ENCODE measurements at places on chromosomes 3 and 15.

DNA sequence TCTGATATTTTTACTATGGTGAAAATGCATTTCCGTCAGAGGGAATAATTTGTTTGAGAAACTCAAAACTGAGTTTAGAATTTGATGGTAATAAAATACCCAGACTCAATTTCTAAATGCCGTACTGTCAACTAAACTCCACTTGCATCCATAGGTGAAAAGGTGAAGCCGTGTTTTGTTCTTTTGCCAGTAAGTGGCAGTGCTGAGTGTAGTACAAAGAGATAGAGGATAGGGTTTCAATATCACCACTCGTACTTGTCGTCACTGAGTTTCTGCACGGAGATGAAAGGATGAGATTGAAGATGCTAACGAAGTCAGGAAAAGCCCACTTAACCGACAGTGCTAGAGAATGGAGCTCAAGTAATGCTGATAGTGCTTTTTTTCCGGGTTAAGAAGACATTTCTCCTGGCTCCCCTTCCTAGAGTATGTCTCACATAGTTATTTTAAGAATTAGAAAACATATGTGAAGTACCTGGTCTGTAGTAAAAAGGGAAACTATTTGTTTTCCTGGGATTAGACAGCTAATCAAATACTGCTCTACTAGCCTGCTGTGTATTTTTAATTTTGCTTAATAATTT is 345.1 kb downstream of the IL5RA start:
- DNase-seq: peak; percentile 16

- no peak for DNase-seq
Measured at GRCh38 chr3:59069838-59070237, 20.0 kb upstream of the CFAP20DC start.

- DNase-seq: no peak
Measured at GRCh38 chr15:80416702-80417101, 12.5 kb downstream of the ARNT2 start.

DNA sequence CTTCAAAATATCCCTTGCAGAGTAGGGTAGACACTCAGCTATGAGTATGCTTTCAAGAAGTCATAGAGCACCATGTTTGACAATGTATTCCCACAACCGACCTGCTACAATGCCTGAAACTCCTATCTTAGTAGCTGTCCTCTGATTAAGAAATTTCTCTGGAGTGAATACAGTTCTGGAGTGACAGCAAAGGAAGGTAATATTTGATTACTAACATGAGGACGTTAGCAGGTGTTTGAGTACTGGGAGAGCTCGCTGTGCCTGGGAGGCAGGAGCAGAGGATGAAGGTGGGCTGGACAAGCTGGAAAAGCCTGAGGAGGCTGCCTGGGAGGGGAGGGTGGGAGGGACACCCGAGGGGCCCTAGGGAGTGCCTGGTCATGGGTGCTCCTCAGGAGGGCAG is 42.9 kb downstream of the PARP15 start:
- DNase-seq: no peak

DNA sequence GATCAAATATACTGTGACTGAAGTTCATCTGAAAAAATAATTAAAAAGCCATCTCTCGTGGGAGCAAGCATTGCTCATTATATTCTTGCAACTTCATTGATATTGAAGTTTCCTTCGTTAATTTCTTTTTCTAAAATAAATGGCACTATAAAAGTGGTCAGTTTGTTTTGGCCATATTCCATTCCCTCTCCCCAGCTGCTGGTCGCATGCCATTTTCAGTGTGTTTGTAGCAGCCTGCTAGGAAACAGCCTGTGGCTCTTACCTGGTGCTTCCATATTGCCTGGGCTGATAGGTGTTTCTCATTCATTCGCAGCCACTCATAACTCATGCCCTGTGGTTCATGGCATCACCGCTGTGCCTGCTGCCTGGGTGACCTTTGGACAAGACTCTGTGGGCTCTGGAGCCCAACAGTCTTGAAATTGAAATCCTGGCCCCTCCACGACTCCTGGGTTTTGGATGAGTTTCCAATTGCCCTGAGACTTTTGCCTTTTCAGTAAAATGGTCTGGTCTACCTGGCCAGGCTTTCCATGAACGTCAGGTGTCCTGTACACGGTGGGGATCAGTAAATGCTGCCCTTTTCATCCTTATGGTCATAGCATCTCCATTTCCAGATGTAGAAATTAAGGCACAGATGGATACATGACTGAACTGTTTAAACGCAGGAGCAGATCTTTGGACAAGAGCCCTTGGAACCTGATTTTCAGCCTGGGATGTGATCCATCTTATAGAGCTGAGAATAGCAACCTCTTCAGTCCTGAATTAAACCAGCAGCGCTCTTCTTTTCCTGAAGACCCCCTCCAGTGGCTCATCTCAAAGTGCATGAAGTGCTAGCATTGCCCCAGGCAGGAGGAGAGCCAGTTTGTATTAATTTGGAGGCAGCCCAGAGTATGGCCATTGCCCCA is 69.4 kb downstream of the SLCO3A1 start:
- DNase-seq: no peak

- peak; percentile 65 for DNase-seq
Measured at GRCh38 chr15:40286061-40286532, 3.2 kb upstream of the ANKRD63 start.

DNA sequence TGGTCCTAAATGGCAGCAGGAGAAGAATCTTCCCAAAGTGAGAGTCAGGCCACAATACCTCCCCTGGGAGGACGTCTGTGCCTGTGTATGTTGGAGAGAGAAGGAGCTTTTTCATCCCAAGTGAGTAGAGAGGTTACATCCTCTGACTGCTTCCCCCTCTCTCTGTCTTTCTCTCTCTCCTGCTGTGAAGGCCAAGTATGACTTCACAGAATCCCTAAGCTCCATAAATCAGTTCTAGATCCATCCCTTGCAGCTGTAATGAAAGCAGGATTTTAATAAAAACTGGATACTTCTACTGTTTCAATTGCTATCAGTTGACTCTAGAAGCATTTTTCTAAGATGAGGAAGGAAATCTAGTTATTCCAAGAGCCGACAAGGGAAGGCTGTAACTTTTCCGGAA is 389.1 kb upstream of the PROK2 start:
- DNase-seq: no peak

- no peak for DNase-seq
Measured at GRCh38 chr3:112437146-112438022, 61.9 kb downstream of the BTLA start.

DNA sequence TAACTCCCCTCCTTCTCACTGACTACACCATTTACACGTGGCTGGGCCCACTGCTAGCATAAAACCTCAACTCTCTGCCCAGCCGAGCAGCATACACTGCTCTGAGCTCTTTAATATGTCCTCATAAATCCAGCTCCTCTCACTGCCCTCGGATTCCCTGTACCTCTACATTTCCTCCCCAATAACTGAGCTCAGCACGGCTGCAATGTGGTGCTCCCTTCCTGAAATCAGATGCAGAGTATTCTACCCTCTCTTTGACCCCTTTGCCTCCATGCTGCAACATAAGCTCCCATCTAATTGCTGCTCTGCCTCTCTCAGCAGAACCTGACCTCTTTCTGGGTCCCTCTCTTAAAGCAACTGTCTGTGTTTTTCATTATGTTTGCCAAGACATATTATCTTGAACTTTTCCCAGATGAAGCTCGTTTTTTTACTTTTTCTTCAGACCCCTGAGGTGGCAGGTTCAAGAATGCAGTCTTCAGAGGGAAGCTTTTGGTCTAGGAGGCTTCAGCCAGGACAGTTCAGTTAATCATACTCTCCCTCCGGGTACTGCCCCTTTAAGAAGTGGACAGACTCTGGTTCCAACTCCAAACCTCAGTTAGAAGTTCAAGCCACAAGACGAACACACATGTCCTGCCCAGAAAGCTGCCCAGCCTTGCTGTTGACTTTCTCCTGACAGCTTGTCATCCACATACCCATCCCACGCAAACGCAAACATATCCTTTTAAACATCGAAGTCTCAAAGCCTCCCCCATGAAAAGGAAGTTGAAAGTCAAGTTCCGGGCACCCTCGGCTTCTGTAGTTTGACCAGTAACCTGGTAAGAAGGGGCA is 81.1 kb upstream of the NEO1 start:
- no peak for DNase-seq

Measured in putamen (tissue), 1 donor.